Activated CD4-positive, alpha-beta T cell treated with anti-CD3 and anti-CD28 coated beads for 36 hours (primary cell): ENCODE measurements at places on chromosomes 7 and 10. TPM values are rescaled to one million over a fixed set of nuclear protein-coding genes. Genes with fewer than 3 reads are reported as not detected.
A peak's percentile ranks its signal among the peaks of the same experiment; 100 is the strongest.

DNA sequence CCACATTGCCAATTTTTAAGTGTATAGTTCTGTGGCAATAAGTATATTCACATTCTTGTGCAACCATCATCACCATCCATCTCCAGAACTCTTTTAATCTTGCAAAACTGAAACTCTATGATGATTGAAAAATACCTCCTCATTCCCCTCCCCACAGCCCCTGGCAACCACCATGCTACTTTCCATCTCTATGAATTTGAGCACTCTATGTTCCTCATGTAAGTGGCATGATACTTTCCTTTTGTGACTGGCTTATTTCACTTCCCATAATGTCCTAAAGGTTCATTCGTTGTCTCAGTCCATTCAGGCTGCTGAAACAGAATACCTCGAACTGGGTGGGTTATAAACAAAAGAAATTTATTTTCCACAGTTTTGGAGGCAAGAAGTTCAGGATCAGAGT, 23.4 kb upstream of the EGR2 start:
- H3K4me3 ChIP-seq: no peak overlapping the region
- peaks cover 13% of the 10 kb centered on the region for H3K27me3 ChIP-seq
- peaks cover 10% of the 10 kb centered on the region for H3K4me1 ChIP-seq
- DNase-seq: peak; percentile 47
- peaks cover 2% of the 10 kb centered on the region for H3K36me3 ChIP-seq

DNA sequence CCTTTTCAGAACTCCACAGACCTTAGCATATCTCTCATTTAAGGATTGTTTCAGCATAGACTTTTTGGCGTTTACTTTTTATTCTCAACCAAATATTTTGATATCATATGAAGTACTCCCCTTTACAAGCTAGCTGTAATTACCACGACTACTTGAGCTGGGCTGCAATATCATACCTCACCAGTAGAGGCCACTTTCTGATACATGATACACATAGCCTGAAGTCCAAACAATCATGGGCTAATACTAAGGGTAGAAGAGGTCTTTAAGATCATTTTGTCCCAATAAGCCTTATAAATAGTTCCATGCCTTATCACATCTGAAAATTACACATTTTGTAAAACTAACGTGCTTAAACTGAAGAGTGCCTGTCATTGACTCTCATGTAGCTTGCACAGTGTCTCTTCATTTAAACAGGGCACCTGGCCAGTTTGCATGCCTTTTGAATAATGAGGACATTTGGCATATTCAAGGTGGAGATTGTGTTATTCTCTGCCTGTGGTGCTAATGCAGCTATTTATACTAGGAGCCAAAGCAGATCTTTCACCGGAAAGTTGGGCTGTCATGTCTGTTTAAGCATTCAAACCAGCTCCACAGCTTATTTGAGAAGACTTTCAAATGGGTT, 403.7 kb upstream of the ZMIZ1 start:
- H3K27me3 ChIP-seq: peaks cover 38% of the 10 kb centered on the region
- H3K36me3 ChIP-seq: peaks cover 2% of the 10 kb centered on the region
- no peaks in the 10 kb centered on the region for H3K4me1 ChIP-seq
- peak; percentile 32 for DNase-seq
- no peak overlapping the region for H3K4me3 ChIP-seq
- no peak overlapping the region for H3K27ac ChIP-seq

Gene GPR37
- total RNA-seq: not detected

GRCh38 chr10:1134156-1134555, 78.0 kb downstream of the WDR37 start:
- no peak for DNase-seq
- peaks cover 25% of the 10 kb centered on the region for H3K36me3 ChIP-seq
- H3K4me1 ChIP-seq: peaks cover 7% of the 10 kb centered on the region

Gene OGDHL
- 0.44 TPM for total RNA-seq

Gene GIMAP2
- total RNA-seq: 30.0 TPM

Gene SPDYE2B
- not detected for total RNA-seq

GRCh38 chr10:47406870-47407691, 23.0 kb upstream of the ZNF488 start:
- no peaks in the 10 kb centered on the region for H3K4me1 ChIP-seq
- no peak overlapping the region for H3K27ac ChIP-seq
- H3K36me3 ChIP-seq: no peaks in the 10 kb centered on the region
- DNase-seq: no peak
- no peaks in the 10 kb centered on the region for H3K27me3 ChIP-seq
- no peak overlapping the region for H3K4me3 ChIP-seq

- peaks cover 9% of the 10 kb centered on the region for H3K36me3 ChIP-seq
- no peak overlapping the region for H3K27ac ChIP-seq
- no peak for DNase-seq
- H3K4me1 ChIP-seq: peaks cover 3% of the 10 kb centered on the region
- H3K4me3 ChIP-seq: no peak overlapping the region
Observed at GRCh38 chr7:87912121-87912520, 21.9 kb upstream of the ADAM22 start.

DNA sequence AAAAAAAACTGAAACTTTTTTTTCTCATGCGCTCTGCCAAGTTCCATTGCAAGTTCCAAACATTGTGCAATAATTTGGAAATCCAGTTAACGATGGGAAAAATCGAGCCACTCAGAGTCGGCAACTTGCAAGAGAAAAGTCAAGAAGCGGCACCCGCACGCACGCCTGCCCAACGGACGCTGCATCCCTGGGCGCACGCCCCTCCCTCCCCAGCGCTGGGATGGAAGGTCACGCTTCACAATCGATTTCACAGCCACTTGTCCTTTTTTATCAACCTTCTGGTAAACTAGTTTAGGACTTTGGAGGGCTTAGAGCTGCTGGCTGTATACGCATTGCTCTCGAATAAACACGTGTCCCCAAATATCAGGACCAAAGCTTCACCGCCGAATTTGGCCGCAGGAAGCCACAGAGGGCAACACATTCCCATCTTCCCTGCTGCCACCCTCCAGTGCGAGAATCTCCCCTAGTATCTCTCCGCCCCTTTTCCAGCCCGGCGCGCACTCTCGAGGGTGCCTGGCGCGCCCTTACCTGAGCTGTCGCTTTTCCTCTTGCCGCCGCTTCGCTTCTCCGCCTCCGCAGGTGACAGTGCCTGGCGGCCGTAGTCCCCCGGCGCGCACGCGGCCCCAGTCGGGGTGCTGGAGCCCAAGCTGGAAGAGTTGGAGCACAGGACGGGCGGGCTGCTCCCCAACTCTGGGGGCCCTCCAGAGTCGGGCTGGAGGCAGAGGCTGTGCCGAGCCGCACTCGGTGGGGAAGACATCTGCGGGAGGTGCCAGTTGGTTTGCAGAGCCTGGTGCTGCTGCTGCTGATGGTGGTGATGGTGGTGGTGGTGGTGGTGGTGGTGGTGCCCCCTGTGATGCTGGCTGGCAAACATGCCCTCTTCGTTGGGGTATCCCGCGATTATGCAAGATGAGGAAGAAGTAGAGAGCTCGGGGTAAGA, 857 bp downstream of the MEOX2 start:
- H3K4me1 ChIP-seq: no peaks in the 10 kb centered on the region
- no peak for DNase-seq
- no peaks in the 10 kb centered on the region for H3K36me3 ChIP-seq
- no peak overlapping the region for H3K27ac ChIP-seq
- peaks cover 41% of the 10 kb centered on the region for H3K27me3 ChIP-seq
- H3K4me3 ChIP-seq: no peak overlapping the region

DNA sequence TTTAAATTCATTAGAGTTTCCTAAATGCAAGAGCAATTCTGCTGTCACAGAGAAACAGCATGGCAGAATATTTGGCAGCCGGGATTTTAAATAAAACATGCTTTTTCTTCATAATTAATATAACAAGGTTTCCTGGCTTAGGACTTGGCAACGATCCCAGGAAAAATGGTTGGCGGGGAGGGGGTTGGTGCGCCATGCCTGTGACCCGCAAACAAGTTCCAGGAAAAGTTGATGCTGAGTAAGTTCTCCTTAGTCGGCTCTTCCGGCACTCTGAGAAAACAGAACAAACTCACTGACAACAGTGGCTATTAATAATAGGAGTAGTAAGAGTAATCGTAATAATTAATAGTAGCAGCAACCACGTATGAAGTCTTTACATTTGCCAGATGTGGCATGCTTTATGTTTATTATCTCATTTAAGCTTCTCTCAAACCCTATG, 4.6 kb downstream of the HABP2 start:
- no peak overlapping the region for H3K27ac ChIP-seq
- peaks cover 24% of the 10 kb centered on the region for H3K27me3 ChIP-seq

GRCh38 chr10:131662851-131663250, 238.0 kb upstream of the PPP2R2D start:
- H3K27ac ChIP-seq: no peak overlapping the region
- no peaks in the 10 kb centered on the region for H3K36me3 ChIP-seq
- H3K4me1 ChIP-seq: no peaks in the 10 kb centered on the region
- no peak for DNase-seq
- H3K4me3 ChIP-seq: no peak overlapping the region
- peaks cover 7% of the 10 kb centered on the region for H3K27me3 ChIP-seq

DNA sequence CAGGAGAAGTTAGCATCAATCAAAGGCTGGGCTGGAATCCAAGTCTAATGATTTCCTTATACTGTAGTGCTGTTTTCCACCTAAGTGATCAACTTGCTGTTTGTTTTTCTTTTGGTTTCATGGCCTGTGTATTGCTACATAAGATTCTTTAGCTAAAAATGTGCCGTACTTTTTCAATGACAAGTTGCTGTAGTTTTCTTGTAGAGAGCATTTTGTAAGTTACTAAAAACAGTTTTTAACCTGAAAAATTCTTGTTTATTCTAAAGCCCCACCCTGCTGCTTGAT, 1.3 kb downstream of the HELLS start:
- peak overlapping the region; percentile 100 for H3K4me3 ChIP-seq
- peak overlapping the region; percentile 99 for H3K27ac ChIP-seq
- H3K27me3 ChIP-seq: no peaks in the 10 kb centered on the region
- peaks cover 29% of the 10 kb centered on the region for H3K36me3 ChIP-seq
- peaks cover 11% of the 10 kb centered on the region for H3K4me1 ChIP-seq

Gene APBB1IP
- total RNA-seq: 66.4 TPM

GRCh38 chr7:13097499-13097898, 410.1 kb downstream of the ARL4A start:
- no peak overlapping the region for H3K4me3 ChIP-seq
- H3K4me1 ChIP-seq: no peaks in the 10 kb centered on the region
- peaks cover 4% of the 10 kb centered on the region for H3K27me3 ChIP-seq
- H3K36me3 ChIP-seq: no peaks in the 10 kb centered on the region

DNA sequence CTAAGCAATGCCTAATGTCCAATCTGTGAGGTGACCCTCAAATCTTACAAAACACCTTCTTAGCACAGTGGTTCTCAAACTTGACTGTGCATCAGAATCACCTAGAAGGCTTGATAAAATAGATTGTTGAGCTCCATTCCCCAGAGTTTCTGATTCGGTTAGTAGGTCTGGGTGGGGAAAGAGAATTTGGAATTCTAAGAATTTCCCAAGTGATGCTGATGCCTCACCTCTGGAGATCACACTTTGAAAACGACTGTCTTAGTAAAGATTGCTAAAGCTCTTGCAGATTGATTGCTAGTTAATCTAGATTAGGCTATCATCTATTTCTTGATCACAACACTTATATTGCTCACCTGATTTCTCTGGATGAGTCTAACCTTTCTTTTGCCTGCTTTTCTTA, 126.6 kb downstream of the PCLO start:
- no peak overlapping the region for H3K27ac ChIP-seq
- no peaks in the 10 kb centered on the region for H3K27me3 ChIP-seq
- no peaks in the 10 kb centered on the region for H3K36me3 ChIP-seq
- H3K4me1 ChIP-seq: no peaks in the 10 kb centered on the region
- H3K4me3 ChIP-seq: no peak overlapping the region

Gene CNPY1
- not detected for total RNA-seq

DNA sequence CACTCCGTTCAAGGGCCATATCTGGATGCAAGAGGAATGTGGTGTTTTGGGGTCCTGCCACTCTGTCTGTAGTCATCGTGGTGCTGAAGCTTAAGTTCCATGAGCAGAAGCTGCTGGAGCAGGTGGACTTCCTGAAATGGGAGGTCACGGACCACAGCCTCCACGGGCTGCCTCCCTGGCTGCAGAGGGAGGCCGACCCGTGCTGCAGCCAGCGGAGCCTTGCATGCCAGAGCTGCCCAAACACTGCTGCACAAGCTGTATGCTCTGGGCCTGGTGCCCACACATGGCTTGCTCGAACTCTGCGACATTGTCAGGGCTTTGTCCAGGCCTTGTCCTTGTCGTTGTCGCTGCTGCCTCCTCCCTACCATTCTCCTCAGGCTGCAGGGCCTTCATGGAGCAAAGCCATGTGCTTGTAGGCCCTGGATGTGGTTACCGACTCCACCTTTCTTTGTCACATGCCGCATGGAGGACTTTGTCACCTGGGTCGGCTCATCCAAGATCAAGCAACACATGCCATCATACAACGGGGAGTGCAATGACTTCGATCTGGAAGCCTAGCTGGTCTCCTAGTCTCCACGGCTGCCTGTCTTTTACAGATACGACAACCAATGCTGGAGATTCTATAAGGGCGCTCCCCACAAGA, 21.4 kb downstream of the GARIN1A start:
- H3K36me3 ChIP-seq: no peaks in the 10 kb centered on the region
- H3K4me3 ChIP-seq: no peak overlapping the region
- H3K27me3 ChIP-seq: peaks cover 33% of the 10 kb centered on the region
- DNase-seq: no peak

- H3K4me3 ChIP-seq: no peak overlapping the region
- no peaks in the 10 kb centered on the region for H3K27me3 ChIP-seq
- no peaks in the 10 kb centered on the region for H3K36me3 ChIP-seq
- no peak overlapping the region for H3K27ac ChIP-seq
- no peak for DNase-seq
Observed at GRCh38 chr7:93843260-93843659, 47.3 kb downstream of the TFPI2 start.

DNA sequence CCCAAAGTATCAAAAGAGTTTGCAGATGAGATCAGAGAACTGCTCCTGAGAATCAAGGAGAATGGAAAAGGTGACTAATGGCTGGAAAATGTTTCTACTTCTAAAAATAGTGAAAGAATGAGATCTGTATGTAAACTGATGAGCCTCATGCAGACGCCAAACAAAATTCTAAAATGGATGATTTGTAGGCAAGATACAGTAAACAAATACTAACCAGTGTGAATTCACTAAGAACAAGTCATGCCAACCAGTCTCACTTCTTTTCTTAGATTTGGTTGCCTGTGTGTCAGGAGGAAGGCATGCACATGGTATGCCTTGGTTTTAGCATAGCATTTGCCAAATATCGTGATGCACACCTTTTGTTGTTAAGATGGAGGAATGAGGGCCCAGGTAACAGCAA, 94.9 kb upstream of the PIK3CG start:
- H3K4me1 ChIP-seq: peaks cover 70% of the 10 kb centered on the region
- no peak for DNase-seq
- H3K27ac ChIP-seq: peak overlapping the region; percentile 77
- peaks cover 4% of the 10 kb centered on the region for H3K36me3 ChIP-seq

DNA sequence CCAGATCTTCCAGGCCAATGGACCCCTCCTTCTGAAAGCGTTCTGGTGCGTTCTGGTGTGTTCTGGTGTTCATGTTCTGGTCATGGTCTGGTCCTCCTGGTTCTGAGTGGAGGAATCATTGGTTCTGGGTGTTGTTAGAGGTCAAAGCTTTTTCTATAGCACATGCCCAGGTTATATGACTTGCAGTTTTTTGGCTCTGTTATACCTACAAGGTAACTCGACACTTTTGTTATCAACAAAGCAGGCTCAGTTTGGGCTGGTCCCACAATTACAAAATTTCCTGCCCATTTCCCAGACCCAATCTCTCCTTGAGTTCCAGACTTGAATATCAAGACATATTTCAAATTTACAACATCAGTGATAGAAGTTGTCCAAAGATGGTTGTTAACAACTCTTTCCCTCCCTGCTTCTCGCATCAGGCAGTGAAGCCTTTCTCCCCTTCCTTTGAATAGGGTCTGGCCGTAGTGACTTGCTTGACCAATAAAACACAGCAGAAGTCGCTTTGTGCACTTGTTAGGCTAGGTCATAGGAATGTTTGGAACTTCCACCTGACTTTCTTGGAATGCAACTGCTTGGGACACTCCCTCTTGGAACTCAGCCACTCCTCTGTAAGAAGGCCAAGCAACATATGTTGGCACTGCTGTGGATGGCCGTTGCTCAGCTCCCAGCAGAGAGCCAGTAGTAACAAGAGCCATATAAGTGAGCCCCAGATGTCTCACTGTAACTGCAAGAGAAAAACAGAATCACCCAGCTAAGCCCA, 83.1 kb upstream of the STEAP1B start:
- peaks cover 15% of the 10 kb centered on the region for H3K27me3 ChIP-seq
- peaks cover 15% of the 10 kb centered on the region for H3K4me1 ChIP-seq
